ENCODE measurements at places on chromosomes 7 and 10.

- DNase-seq: no peak
These were observed 13.6 kb upstream of the SLF2 start for GRCh38 chr10:100899171-100899570.

- peak; percentile 5 for DNase-seq
These were observed at the start of gene PROSER2 for GRCh38 chr10:11823122-11823988. Gene PROSER2 (plus strand): TSS chr10:11823356. CDS start chr10:11852078, 28,722 bp downstream.

DNA sequence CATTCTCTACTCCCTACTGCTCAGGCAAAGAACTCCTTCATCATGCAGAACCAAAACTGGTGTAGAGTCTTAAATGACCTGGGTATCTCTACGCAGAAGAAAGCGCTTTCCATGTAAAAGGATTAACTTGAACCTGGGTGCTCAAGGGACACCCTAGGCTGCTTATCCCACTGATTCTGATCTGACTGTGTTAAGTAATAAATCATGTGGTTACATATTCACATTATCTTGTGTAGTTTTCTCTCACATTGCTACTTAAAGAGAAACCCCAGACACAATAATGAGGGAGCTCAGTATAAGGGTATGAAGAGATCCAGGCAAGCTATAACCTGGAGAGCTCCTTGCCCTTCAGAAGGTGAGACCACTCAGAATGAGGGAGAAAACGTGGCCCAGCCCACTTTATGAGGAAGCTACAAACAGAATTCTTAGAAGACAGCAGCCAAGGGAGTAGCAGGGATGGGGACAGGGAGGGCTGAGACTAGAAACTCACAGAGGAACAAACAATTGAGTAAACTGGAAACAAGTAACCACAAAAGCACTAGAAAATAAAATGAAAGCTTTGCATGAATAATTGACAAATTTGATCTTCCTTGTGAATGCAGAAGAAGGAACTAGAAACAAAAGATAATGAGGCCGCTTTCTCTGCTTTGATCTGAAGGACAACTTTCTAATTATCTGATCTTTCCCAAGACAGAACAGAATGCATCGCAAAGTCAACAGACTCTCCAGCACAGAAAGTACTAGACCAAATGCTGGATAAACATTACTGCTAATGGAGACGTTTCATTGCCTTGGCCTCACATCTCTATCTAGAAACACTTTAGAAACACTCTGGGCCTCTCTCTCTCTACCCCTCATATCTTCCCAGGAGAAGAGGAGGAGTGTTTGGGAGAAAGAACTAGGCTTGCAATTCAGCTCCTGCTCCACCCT, 76.1 kb downstream of the LRRC17 start:
- DNase-seq: no peak

GRCh38 chr10:11548065-11548767, 63.2 kb downstream of the USP6NL start:
- no peak for DNase-seq

GRCh38 chr7:64638822-64639221, 27.1 kb upstream of the ZNF107 start:
- no peak for DNase-seq

- no peak for DNase-seq
These were observed 123.8 kb downstream of the TEX36 start for GRCh38 chr10:125559210-125559609.

- no peak for DNase-seq
These were observed 10.2 kb upstream of the MRPS24 start for GRCh38 chr7:43879477-43879876.

DNA sequence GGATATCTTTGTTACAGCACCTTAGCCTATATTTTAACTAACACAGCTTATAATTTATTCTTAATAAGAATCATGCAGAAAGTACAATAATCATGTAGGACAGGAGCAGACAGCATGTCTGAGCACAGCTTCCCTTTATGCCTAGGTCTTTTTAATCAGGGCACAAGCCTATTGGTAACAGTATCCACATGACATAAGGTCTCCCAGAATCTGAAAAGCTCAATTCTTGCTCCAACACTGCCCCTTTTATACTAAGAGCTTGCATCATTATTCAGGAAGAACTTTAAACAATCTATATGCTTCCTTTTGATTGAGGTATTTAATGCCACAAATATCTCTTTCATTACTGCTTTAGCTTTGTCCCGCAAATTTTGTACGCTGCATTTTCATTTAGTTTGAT, 31.6 kb downstream of the IL6 start:
- DNase-seq: no peak

GRCh38 chr10:14365266-14365665, 34.5 kb upstream of the FRMD4A start:
- DNase-seq: no peak

- no peak for DNase-seq
These were observed 5.5 kb upstream of the TFPI2 start for GRCh38 chr7:93895859-93896600.

DNA sequence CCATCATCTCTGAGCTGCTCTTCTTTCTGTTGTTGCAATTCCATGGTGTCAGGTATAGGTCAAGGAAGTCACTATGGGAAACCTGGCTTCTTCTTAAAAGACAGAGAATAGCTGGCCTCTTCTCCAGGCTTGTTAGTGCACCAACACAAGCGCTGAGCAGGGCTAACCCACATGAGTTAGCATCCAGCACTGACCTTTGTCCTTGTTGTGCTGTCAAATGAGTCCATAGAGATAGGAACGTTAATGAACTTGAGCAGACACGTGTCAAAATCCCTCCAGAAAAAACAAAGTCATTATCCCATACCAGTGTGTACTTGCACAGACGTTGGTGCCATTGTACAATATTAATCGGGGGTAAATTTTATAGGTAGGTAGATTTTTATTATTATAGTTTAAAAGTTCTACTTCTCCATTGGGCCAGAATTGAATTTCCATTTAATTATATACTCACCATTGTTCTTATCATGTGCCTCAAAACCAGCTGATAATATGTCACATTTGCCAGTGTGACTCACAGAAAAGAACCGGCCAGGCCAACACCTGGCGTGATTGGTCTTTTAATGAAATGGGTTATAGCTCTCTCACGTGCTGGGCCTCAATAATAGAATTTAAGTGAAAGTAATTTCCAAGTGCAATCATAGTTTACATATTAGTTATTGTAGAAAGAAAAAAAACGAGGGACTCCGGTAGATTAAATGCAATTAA, 468.8 kb upstream of the MGMT start:
- no peak for DNase-seq

DNA sequence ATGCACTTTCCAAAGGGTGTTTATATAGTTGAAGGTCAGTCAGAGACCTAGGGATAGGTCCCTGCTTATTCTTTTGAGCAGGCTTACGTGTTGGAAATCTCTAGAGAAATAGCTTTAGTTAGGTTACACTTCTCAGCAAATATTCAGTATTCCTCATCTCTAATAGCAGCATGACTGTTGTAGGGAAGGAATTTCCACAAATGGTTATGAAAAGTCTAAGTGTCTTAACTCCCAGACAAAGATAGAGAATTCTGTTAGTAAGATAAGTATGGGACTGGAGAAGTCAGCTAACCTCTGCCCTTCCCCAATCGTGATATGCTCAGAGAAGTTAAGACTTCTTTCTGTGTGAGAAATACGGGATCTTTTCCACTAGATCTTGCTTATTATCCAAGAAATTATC, 16.5 kb downstream of the SGPL1 start:
- DNase-seq: no peak

- peak; percentile 72 for DNase-seq
These were observed 327.8 kb upstream of the C7orf33 start for GRCh38 chr7:148262721-148263229.
